Stimulated activated CD8-positive, alpha-beta memory T cell treated with anti-CD3 and anti-CD28 coated beads, Interleukin-7, amount 100 ng/mL, for 48 hours (primary cell): ENCODE measurements at places on chromosomes 6 and 20.

GRCh38 chr6:108711071-108711470, 137.2 kb upstream of the ARMC2 start:
- no peak for DNase-seq

- no peak for DNase-seq
Measured at GRCh38 chr6:37994223-37994622, 174.7 kb downstream of the ZFAND3 start.

GRCh38 chr6:43122146-43122545, 46.0 kb downstream of the PTK7 start:
- DNase-seq: no peak

DNA sequence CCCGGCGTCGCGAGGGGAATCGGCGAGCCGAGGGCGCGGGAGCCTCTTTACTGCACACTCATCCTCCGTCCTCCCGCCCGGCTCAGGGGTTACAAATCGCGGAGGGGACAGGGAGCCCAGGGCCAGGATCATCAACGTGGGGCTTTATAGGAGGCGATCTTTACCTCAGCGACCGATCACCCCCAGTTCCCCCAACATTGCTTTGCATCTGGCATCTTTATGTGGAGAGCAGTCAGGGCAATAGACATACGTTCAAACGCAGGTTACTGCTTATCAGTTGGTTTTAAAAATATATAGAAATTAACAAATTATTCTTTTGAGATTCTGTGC, 634 bp downstream of the HSF2 start:
- no peak for DNase-seq

DNA sequence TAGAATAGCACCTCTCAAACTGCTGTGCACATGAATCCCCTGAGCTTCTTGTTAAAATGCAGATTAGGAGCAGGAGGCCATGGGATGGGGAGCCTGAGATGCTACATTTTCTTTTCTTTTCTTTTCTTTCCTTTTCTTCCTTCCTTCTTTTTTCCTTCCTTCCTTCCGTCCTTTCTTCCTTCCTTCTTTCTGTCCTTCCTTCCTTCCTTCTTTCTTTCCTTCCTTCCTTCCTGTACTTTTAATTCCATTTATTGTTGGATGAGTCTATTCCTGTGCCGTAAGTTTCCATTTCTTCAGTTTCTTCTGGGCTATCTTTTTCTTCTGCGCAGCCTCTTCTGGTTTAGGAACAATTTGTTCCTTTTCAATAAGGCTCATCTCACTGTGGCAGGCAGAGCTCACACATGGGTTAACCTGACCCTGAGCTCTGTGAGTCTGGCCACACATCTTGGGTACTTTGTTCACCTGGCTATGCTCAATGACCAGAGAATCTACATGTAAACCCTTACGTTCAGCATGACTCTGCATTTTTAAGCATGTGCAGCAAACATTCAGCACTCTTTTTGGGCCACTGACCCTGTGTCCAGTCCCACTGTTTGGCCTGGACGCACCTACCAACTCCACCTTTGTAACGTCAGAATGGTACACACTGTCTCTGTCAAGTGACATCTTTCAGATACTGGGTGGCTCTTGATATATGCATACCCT, 114.7 kb upstream of the INSM1 start:
- DNase-seq: no peak

DNA sequence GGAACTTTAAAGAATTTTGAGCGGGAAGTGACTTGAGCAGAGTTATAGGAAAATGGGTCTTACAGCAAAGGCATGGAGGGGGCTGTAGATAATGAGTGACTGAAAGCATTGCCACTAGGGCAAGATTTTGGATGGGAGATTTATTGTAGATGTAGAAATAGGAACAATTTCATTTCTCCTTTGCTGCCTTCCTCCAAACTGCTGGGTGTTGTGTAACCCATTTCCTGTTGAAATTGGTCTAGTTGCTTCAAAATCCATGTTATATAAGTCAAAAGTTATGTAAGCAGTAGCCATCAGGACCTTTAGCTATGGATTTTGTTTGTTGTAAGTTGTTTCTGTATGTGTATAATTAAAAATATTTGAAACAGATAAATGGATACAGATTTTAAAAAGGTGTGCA, 11.1 kb downstream of the YWHAB start:
- no peak for DNase-seq
